ENCODE measurements at places on chromosomes 5 and 9. TPM values are rescaled to one million over a fixed set of nuclear protein-coding genes. Genes with fewer than 3 reads are reported as not detected.

GRCh38 chr5:121834021-121834420 lies 17.7 kb upstream of the FTMT start:
- ATAC-seq: no peak

DNA sequence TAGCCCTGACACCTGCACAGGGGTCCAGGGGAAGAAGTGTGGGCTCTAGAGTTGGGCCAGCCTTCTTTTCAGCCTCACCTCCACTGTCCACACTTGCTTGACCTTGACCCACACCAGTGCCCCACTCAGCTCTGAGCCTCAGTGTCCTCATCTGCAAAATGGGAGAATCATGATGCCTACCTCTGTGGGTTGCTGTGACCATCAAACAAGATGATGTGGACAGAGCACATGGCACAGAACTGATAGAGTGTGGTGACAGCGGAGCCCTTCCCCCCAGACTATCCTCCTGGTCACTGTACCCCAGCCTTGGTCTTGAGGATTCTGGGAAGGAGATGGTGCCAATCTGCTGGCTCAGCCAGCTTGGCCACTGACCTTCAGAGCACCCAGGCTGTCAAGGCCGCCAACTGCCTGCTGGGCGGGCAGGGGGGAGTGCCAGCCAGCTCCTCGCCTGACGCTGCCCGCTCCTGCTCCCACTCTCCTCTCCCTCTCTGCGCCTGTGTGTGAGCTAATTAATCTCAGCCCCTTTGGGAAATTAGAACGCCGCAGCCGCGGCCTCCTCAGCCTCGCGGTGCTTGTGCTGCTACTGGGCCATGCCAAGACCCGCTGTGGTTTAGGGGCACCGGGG lies 16.7 kb downstream of the CXXC5 start:
- no peak for ATAC-seq

DNA sequence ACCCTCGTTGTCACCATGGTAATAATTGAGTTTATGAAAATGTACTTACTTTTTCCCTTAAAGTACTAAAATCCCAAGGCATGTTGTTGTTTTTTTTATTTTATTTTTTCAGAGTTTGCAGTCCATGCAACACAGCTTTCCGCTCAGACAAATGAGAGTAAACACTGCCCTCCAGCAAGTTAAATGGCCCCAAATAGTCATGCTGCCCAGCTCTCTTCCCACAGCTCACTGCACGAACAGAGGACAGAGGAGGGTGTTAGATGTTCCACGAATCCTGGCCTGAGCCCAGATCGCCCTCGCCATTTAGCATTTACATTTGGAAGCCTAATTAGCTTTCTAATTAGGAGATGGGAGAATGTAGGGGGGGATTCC lies 1.9 kb downstream of the NIM1K start:
- ATAC-seq: peak; percentile 9

- no peak for ATAC-seq
These were observed 39.8 kb downstream of the ASS1 start for GRCh38 chr9:130484362-130485072.

GRCh38 chr5:171314728-171315385 lies 5.8 kb downstream of the TLX3 start:
- peak; percentile 49 for ATAC-seq

- ATAC-seq: peak; percentile 92
These were observed 186.0 kb downstream of the PAX5 start for GRCh38 chr9:36847781-36848673.

- no peak for ATAC-seq
These were observed 11.8 kb downstream of the NR6A1 start for GRCh38 chr9:124759327-124759726.

DNA sequence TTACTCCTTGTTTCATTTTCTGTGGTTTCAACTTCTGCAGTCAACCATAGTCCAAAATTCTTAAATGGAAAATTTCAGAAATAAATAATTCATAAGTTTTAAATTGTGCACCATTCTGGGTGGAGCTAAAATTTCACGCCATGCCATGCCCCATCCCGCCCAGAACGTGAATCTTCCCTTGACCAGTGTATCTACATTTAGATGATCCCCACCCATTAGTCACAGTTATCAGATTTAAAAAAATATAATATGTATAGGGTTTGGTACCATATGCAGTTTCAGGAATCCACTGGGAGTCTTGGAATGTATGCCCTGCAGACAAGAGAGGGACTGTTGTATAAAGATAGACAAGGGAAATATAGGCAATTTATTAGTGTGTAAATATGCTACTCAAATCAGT lies 759.7 kb upstream of the ZNF608 start:
- no peak for ATAC-seq

DNA sequence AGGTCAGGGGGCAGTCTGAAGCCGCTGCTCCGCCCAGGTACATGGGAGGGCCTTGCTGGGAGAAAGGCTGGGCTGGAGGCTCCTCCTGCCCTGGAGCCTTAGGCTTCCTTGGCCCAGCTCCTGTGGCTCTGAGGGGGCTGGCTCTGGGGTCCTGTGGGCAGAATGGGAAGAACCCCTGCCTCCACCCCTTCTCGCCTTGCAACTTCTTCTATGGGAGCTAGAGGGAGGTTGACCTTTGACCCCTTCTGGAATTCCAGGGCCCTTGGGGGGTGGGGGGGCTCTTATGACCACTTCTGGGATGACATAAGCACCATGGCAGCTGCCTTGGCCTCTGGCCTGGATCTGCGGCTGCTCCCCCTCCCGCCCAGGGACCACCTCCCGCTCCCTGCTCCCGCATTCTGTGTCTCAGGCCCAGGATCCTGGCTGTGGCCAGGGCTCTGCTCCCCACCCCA lies 32.2 kb downstream of the IER5L start:
- ATAC-seq: peak; percentile 6

DNA sequence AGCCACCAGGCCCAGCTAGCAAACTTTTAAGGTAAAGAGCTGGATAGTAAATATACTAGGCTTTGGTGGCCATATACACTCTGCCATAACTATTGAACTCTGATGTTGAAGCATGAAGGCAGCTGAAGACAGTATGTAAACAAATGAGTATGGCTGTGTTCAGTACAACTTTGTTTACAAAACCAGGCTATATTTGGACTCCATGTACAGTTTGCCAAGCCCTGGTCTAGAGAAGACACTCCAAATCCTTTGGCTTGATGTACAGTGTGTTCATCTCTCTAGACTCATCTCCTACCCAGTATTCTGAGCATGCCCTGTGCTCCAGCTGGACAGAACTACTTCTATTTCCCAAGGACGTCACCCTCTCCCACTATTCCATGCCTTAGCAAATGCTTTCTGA lies 54.3 kb upstream of the MEGF10 start:
- no peak for ATAC-seq

GRCh38 chr5:129718471-129719090 lies 29.3 kb upstream of the MINAR2 start:
- ATAC-seq: no peak

DNA sequence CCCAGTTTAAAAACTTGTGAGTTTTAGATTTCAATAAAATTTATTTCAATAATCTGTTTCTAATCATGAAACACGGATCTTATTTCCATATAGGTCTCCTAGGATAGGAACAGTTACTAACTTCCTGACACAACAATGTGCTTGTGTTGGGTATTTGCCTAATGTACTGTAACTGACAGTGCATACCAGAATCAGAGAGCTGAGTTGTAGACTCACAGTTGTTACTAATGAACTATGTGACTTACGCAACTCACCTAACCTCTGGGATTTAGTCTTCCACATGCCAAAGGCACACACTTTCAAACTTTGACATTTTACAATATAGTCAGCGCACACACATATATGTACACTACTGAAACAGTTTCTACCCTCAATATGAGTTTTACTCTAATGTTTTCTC lies 77.7 kb downstream of the HOMER1 start:
- ATAC-seq: no peak

DNA sequence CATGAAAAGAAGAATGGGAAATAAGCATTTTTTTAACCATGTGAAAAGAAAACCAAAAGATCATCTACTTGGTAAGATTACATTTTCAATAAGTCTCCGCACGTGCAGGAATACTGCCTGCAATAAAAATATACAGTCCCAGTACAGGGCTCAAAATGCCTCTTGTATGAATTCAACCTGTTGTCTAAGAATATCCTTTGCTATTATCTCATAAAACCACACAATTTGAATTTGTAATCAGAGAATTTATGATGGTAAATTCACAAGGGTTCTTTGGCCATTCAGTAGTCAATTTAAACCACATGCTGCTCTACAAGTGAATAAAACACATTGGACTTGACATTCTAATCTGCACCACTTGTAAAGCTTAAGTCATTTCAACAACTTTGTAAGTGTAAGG lies 46.6 kb downstream of the ST8SIA4 start:
- ATAC-seq: no peak

GRCh38 chr9:125145425-125145824 lies 2.1 kb upstream of the SCAI start:
- ATAC-seq: no peak

DNA sequence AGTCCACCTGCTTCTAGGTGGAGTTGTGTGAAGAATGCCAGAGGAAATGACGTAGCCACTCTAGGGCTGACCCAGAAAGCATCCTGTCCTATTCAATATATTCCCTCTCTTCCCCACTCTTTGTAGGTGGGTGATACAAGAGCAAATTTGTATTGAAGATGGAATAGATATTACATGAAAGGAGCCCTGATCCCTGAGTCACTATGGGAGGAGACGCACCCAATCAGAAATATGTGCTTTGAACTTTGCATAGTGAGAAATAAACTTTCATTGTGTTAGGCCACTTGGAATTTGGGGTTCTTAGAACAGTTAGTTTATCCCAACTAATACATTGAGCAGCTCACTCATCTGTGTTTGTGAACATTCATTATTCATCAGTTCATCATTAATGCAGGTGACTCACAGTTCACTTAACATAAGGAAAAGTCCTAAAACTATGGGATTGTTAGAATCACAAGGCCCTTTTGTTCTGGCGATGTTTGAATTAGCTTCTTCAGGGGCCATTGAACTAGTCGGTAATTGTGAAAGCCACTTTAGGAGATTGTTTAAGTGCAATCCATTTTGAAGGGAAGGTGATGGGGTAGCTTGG lies 26.9 kb upstream of the NTRK2 start:
- no peak for ATAC-seq

DNA sequence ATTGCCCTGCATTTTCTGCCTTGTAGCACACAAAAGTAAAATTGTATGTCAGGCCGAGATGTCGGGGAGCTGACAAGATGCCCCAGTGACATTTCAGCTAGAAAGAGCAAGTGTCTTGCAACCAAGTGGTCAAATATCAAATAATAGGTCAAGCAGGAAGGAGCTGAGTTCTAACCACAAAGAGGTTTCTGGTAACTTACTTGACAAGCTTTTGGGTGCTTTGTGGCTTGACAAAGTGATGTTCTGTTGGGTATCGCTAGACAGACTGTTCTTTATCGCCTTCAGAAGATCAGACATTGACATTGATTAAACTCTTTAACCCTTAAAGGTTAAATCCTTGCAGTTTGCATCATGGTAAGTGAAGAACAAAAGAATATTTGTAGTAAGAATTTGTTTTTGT lies 419.9 kb downstream of the CCDC171 start:
- no peak for ATAC-seq

GRCh38 chr5:170638454-170639220 lies 134.8 kb downstream of the KCNIP1 start:
- ATAC-seq: peak; percentile 96

DNA sequence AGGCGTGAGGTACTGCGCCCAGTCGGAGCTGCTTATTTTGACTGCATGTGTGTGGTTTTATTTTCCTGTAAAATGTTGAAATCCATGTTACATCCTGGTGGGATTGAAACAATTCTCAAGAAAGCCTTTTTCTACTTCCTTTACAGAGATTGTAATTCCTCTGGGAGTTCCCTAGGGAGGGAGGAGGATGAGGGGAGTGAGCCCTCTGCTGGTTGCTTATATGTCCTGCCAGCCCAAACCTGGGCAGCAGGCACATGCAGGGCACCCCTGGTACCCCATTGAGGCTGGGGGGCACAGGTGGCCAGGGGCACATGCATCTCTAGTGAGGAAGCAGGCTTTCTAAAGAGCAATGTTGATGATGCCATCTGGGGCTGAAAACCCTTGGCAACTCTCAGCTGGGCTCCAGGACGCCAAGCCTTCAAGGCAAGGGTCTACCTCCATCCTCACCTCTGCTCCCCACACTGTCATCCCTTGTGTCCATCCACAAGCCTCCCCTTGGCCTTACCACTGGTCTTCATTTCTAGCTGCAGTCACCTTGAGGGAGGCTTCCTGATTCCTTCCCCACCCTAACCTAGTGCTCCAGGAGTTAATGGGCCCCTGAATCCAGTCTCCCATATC lies 84.7 kb upstream of the TNFSF8 start:
- ATAC-seq: no peak

DNA sequence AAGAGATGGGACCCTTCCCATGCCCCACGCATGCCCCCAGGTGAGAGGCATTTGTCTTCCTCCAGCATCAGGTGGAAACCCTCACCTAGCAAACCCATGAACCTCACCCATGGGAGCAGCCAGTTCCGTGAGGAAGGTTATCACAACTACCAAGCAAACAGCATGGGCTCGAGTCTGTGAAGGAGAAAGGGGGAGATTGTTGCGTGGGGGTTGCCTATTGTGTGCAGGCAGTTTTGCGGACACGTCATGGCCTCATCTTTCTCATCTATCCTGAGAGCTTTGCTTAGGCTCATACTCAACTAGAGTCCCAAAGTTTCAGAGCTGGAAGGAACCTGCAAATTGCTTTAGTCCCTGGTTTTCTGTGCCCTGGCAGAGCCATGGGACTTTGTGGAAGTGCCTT lies 73.6 kb upstream of the TGFBR1 start:
- no peak for ATAC-seq

GRCh38 chr9:32487981-32488380 lies 38.0 kb downstream of the RIGI start:
- ATAC-seq: no peak

- no peak for ATAC-seq
These were observed 138.3 kb downstream of the GPBP1 start for GRCh38 chr5:57311921-57312735.

DNA sequence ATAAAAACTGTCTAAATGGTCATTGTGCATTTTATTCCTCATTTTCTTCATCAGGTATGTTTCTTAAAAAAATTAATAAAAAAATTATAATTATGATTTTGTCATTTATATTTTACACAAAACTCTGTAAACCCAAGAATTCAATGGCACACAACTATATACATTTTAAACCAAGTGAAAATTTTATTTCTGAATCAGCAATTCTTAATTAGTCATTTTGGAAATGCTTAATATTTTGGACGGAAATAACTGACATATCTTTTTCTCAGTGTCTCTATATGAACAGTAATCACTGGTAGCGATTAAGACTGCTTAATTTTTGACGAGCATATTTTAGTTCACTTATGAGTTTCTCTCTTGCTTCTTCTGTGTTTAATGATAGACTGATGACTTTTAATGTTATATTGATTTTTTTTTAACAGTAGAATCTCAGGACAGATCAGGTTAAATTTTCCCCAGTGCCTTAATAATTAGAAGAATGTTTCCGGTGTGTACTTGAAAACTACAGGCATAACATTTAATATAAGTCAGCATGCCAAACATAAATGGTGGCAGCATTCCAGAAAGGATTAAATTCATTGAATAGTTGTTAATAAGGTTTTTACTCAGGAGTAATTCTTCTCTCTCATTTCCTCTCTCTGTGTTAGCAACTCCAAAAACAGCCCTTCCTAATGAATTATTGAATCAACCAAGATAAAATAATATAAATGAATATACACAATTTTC lies 644.7 kb upstream of the CDH6 start:
- ATAC-seq: no peak

GRCh38 chr5:123756318-123756665 lies 244.3 kb downstream of the CSNK1G3 start:
- ATAC-seq: no peak

GRCh38 chr5:134736173-134736812 lies 2.1 kb upstream of the CAMLG start:
- no peak for ATAC-seq

Gene RLN2
- 0.90 TPM for total RNA-seq

Gene CCL27
- total RNA-seq: not detected

Gene WWC1
- total RNA-seq: 10.1 TPM

Gene OGN
- total RNA-seq: 0.68 TPM

Gene RANBP17
- total RNA-seq: not detected

Gene CDKN2B-AS1
- 2.8 TPM for total RNA-seq

Data from motor neuron (in vitro differentiated cells).